ENCODE measurements at places on chromosomes 2 and 18. TPM values are rescaled to one million over a fixed set of nuclear protein-coding genes. Genes with fewer than 3 reads are reported as not detected.
A peak's percentile ranks its signal among the peaks of the same experiment; 100 is the strongest.

- H3K27ac ChIP-seq = no peak overlapping the region
- no peaks in the 10 kb centered on the region for H3K27me3 ChIP-seq
- no peaks in the 10 kb centered on the region for H3K4me1 ChIP-seq
- H3K36me3 ChIP-seq = no peaks in the 10 kb centered on the region
- no peak overlapping the region for H3K4me3 ChIP-seq
- DNase-seq = no peak
These were observed 292.2 kb downstream of the AFF3 start for GRCh38 chr2:99850084-99850710.

GRCh38 chr18:68427951-68428401, 286.9 kb downstream of the TMX3 start:
- DNase-seq = no peak
- H3K27ac ChIP-seq = no peak overlapping the region
- H3K4me3 ChIP-seq = no peak overlapping the region
- H3K36me3 ChIP-seq = no peaks in the 10 kb centered on the region

GRCh38 chr18:51196118-51196810, 1.2 kb downstream of the MEX3C start:
- peaks cover 49% of the 10 kb centered on the region for H3K4me1 ChIP-seq
- H3K27ac ChIP-seq = peak overlapping the region; percentile 99
- no peaks in the 10 kb centered on the region for H3K27me3 ChIP-seq
- no peaks in the 10 kb centered on the region for H3K36me3 ChIP-seq

DNA sequence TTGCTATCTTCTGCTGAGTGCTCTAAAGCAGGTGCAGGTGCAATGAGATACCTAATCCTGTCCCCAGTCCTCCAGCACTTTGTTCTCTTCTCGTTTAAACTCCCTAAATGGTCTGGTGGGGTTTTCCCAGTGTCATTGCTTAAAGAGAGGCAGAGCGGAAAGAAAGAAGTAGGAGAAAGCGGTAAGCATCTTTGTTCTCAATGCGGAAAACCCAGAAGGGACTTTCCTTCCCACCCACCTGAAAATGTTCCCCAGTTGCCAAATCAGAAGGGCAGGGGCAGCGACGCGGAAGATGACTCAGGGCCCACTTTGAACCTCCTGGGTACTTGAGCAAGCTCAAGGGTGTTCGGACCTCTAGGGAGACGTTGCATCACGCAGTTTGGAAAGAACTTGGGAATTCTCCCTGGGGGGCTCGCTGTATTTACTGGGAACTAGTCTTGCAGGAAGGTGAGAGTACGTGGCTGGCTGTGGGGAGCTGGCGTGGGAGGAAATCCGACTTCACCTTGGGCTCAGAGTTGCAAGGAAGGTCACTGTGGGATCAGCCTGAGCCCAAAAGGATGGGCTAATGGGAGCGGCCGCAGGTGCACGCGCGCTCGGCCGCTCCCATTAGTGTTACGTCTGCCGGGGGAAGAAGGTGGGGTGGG, 589 bp upstream of the SGPP2 start:
- H3K4me1 ChIP-seq = peaks cover 15% of the 10 kb centered on the region
- peaks cover 58% of the 10 kb centered on the region for H3K27me3 ChIP-seq
- DNase-seq = no peak
- no peak overlapping the region for H3K27ac ChIP-seq
- H3K36me3 ChIP-seq = no peaks in the 10 kb centered on the region

- H3K36me3 ChIP-seq = peaks cover 6% of the 10 kb centered on the region
- H3K4me1 ChIP-seq = no peaks in the 10 kb centered on the region
- H3K27ac ChIP-seq = no peak overlapping the region
- no peaks in the 10 kb centered on the region for H3K27me3 ChIP-seq
- H3K4me3 ChIP-seq = no peak overlapping the region
- no peak for DNase-seq
These were observed 31.9 kb downstream of the SLC66A3 start for GRCh38 chr2:11187083-11187619.

GRCh38 chr18:8773980-8774379, 68.6 kb downstream of the MTCL1 start:
- H3K36me3 ChIP-seq = no peaks in the 10 kb centered on the region
- no peaks in the 10 kb centered on the region for H3K27me3 ChIP-seq
- peaks cover 71% of the 10 kb centered on the region for H3K4me1 ChIP-seq
- no peak overlapping the region for H3K4me3 ChIP-seq

DNA sequence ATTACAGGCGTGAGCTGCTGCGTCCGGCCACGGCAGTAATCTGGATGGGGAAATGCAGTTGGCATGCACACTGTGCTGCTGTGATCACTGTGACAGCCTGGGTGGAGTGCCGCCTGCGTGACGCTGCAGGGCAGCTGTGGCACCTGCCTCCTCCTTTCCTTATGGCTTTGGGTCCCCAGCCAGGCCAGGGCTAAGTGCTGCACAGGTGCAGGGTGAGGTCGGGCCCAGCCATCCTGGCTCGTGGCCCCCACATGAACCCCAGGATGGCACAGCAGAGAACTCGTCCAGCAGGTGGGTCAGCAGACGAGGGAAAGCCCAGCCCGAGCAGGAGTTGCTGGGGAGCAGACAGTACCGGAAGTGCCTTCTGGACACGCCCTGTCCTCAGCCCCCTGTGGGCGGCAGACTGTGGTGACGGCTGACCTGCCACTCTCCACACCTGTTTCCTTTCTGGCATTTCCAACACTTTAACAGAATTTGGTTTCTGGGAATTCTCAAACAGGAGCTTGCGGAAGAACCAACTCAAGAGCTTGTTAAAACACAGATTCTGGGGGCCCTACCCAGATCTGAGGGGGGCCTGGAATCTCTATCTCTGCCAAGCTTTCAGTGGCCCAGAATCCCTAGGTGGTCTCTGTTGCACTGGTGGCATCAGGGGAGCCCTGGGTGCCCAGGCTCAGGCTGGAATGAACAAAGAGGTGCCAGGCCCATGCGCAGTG, 16.9 kb downstream of the HS1BP3 start:
- peaks cover 67% of the 10 kb centered on the region for H3K4me1 ChIP-seq
- H3K27me3 ChIP-seq = no peaks in the 10 kb centered on the region
- DNase-seq = peak; percentile 88
- H3K4me3 ChIP-seq = no peak overlapping the region
- H3K27ac ChIP-seq = peak overlapping the region; percentile 93

DNA sequence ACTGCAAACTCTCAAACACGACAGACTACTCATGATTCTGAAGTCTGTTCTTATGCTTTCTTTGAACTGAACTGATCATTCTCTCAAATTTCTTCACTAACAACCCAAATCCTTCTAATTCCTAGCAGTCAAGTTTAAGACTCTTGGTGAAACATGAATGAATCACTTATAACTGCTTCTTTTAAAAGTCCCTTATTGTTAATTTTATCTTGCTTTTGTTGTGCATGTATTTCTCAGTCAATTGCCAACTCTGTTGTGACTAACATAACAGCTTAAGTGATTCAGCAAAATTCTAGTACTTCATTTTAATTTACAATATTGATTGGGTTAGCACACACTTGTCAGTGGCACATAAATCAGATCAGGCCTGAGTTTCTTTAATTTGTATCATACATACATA, 357.0 kb upstream of the FSIP2 start:
- H3K27me3 ChIP-seq = no peaks in the 10 kb centered on the region
- no peaks in the 10 kb centered on the region for H3K36me3 ChIP-seq
- no peak for DNase-seq
- H3K4me3 ChIP-seq = no peak overlapping the region
- H3K27ac ChIP-seq = no peak overlapping the region
- peaks cover 16% of the 10 kb centered on the region for H3K4me1 ChIP-seq

DNA sequence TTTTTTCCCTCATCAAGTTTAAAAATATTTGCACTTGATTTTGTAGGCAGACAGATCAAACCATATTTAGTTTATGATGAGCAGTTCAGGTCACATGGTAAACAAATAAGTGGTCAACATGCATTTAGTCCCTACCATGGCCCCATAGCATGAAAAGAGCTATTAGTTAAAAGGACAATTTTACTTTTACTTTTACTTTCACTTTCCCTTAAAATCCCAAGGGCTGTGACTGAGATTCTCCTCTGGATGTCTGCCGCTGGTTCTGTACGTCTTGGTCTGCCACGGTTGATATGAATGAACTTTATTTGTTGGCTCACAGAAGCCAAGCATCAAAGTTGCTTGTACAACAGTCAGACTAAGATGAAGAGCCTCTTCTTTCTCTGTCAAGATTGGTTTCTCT, 626.2 kb upstream of the CDH7 start:
- no peak for DNase-seq
- peak overlapping the region; percentile 34 for H3K4me3 ChIP-seq
- no peaks in the 10 kb centered on the region for H3K4me1 ChIP-seq
- H3K27ac ChIP-seq = no peak overlapping the region
- no peaks in the 10 kb centered on the region for H3K36me3 ChIP-seq

DNA sequence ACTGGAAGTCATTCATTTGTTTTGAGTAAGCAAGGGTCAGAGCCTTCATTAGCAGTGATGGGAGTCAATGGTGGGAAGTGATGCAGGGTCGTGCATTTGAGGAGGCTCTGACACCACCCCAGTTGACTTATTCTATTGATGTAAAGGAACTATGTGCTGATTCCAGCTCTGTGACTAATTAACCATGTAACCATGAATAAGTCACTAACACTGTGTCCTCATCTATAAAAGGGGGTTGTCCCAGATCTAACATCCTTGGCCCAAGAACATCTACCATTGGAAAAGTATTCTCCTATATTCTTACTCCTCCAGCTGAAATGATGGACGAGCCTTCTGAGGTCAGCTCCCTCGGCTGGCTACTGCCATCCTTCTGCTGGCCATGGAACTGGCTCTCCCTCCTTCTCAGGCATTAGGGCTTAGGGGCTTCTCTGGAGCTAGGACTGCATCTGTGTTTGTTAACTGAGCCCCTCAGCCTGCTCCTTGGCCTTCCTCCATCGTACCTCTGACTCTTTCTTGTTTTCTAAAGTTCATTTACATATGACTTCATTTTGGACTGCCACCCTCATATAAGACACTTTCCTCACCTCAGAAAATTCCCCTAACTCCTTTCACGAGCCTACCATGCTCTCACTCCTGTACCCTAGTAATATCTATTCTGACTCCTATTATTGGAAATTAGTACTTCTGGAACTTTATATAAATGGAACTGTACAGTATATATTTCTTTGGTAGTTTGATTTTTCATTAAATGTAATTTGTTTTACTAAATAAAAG, 115.5 kb downstream of the KCTD1 start:
- no peaks in the 10 kb centered on the region for H3K36me3 ChIP-seq
- H3K27me3 ChIP-seq = no peaks in the 10 kb centered on the region
- no peak overlapping the region for H3K4me3 ChIP-seq
- H3K4me1 ChIP-seq = no peaks in the 10 kb centered on the region

- H3K27me3 ChIP-seq = no peaks in the 10 kb centered on the region
- peak; percentile 78 for DNase-seq
- H3K36me3 ChIP-seq = no peaks in the 10 kb centered on the region
- peak overlapping the region; percentile 94 for H3K27ac ChIP-seq
- peak overlapping the region; percentile 92 for H3K4me3 ChIP-seq
- peaks cover 18% of the 10 kb centered on the region for H3K4me1 ChIP-seq
These were observed 681 bp upstream of the NRP2 start for GRCh38 chr2:205681401-205682238.

DNA sequence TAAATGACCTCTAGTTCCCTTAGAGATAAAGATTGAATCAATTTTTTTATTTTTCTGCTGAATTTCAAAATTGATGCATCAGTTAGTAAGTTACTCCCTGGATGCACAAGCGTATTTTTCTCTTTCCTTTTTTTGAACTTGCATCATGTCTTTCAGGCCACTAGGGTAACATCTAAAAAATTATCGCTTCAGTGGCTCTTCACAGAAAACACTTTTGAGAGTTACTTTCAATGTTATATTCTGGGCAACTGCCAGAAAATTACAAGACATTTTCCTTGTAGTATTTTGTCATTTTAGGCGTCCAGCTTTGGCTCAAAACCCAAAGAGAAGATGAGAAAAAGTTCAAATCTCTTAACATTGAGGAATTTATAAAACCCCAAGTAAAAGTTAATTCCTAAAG, 59.8 kb downstream of the DSEL start:
- no peaks in the 10 kb centered on the region for H3K27me3 ChIP-seq
- H3K4me1 ChIP-seq = no peaks in the 10 kb centered on the region
- no peaks in the 10 kb centered on the region for H3K36me3 ChIP-seq

- H3K27ac ChIP-seq = no peak overlapping the region
- H3K27me3 ChIP-seq = no peaks in the 10 kb centered on the region
- no peaks in the 10 kb centered on the region for H3K4me1 ChIP-seq
- no peak for DNase-seq
- no peaks in the 10 kb centered on the region for H3K36me3 ChIP-seq
These were observed 35.0 kb upstream of the PSMD14 start for GRCh38 chr2:161273038-161273760.

DNA sequence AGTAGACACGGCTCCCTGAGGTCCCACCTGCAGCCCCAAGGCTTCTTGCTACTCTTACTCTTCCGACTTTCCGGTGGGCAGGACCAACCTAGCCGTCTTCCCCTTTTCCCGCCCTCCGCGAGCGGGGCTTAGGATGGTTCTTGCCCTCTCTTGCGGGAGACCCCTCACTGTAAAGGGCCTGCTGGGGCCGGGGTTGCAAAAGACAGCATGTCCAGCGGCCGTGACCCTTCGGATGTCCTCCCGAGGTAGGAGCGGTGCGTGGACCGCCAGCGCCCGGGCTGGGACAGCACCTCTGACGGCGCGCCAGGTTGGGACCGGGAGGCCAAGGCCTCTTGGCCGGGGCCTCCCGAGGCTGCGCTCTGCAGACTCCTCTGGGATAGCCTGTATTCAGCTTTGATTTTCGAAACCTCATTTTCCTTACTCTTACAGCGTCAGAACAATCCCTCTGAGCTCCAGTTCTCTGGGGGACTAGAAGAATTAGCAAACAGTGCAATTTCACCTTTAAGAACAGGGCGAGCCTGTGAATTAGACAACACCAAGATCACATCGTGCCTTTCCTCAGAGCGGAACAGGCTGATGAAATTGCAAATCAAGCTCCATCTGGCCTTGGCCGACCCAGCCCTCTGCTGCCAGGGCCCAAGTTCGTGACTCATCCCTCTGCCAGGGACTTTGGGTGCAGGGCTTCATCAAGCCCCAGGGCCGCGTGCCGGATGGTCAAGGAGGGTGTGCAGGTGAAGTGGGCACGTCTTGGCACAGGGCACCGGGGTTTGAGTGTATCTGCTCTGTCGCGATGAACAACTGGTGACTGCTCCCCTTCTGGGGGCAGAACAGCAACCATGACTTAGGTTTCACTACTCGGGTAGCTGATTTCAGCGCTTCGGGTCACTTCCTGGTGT, 777 bp downstream of the MOCOS start:
- no peak for DNase-seq
- H3K27me3 ChIP-seq = no peaks in the 10 kb centered on the region
- H3K4me3 ChIP-seq = peak overlapping the region; percentile 69
- peak overlapping the region; percentile 49 for H3K27ac ChIP-seq

DNA sequence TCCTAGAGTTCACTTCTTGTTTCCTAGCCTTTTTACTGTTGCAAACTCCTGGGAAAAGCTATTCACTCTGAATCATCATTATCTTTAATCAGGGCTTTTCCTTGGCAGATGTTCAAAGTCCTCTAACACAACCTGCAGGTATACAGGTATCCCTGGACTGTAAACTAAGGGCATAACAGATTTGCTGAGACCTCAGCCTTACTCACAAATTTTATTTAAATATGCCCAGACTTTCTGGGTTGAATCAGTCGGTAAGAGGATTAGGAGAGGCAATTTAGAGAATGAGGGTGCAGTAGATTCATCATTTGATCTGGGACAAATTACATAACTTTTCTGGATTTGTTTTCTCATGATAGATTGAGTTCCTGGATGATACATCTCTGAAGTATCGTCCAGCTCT, 217.8 kb upstream of the STON1 start:
- no peak overlapping the region for H3K27ac ChIP-seq
- H3K27me3 ChIP-seq = no peaks in the 10 kb centered on the region
- no peak overlapping the region for H3K4me3 ChIP-seq
- no peak for DNase-seq

OXER1 gene
- 1.8 TPM for polyA plus RNA-seq

OSBPL1A gene
- polyA plus RNA-seq = 42.0 TPM

NPPC gene
- polyA plus RNA-seq = 0.60 TPM

RAB27B gene
- 4.6 TPM for polyA plus RNA-seq

All from sigmoid colon (tissue), 7 donors.